ENCODE measurements at places on chromosomes 16 and 17. TPM values are rescaled to one million over a fixed set of nuclear protein-coding genes. Genes with fewer than 3 reads are reported as not detected.

Gene RAB11FIP4
- total RNA-seq = not detected

Gene NOTUM
- total RNA-seq = under 0.01 TPM

GRCh38 chr16:79339863-79340262 is 260.7 kb downstream of the MAF start:
- DNase-seq = no peak

- DNase-seq = no peak
Observed at GRCh38 chr17:17931159-17931558, 41.0 kb downstream of the TOM1L2 start.

GRCh38 chr17:57121308-57122042 is 36.4 kb downstream of the AKAP1 start:
- peak; percentile 41 for DNase-seq

- peak; percentile 19 for DNase-seq
Observed at GRCh38 chr16:68700120-68700519, 37.0 kb upstream of the CDH1 start.

GRCh38 chr17:68697850-68698361 is 96.7 kb upstream of the FAM20A start:
- DNase-seq = no peak
